ENCODE measurements at places on chromosomes 7 and 10.

DNA sequence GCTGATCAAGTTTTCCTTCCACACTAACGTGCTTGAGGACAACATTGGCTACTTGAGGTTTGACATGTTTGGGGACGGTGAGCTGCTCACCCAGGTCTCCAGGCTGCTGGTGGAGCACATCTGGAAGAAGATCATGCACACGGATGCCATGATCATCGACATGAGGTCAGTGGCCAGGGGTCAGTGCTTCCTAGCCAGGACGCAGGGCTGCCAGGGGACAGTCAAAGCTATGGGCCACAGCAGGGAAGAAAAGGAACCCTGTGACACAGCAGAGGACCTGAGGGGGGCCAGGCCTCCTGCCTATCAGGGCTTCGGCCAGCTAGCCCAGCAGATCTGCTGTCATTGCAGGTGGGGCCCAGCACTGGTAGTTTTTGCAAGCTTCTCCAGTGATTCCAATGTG lies 5.2 kb downstream of the RBP3 start:
- DNase-seq = no peak

GRCh38 chr7:92251181-92251580 lies 5.4 kb downstream of the ANKIB1 start:
- DNase-seq = no peak

- no peak for DNase-seq
Measured at GRCh38 chr10:28284126-28284525, 18.7 kb downstream of the MPP7 start.

DNA sequence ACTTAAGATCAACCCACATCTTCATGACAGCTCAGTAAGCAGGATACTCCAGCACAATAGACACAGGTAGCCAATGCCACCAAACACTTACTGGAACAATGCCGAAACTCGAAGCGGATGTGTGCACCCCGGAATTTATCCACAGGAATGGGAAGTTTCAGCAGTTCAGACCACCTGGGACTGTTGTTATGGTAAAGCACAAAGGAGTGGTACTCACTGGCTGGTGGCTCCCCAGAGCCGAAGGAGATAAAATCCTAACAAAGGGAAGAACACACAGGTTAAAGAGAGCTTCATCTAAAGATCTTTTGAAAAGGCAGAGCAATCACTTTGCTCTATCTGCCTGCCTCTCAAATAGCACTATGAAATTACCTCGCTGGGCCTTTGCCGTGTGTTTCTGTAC lies 305.9 kb downstream of the DOCK4 start:
- no peak for DNase-seq

DNA sequence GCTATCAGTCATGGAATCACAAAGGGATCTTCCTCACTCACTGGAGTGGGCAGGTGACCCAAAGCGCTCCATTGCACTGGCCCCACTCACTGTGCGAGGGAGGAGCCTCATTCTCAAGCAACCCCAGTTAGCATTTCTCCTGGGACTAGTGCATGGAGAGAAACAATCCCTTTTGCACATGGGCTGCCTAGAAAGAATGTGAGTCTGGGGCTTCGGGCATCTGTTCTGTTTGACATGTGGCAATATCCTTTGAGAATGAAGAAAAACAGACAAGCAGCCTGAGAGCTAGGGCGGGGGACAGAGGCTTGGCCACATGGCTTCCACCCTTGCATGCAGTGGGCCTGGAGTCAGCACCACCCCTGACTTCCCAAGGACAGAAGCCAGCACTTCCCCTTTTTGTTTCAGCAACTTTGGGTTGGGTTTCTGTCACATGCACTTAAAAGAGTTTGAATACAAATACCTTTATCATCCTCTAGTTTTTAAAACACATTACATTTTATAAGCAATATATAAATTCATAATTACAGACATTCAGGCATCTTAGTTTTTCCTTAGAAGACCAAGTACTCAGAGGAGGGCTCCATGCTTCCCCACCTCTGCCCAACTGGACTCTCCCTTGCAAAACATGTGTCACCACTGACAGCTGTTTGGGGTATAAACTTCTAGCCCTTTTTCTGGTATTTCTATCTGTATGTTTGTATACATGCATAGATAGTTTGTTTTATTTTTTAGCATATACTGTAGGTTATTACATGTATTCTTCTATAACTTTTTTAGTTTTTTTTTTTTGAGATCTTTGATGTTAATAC lies 73.8 kb downstream of the RBM20 start:
- DNase-seq = no peak

GRCh38 chr10:113240736-113241135 lies 290.7 kb downstream of the TCF7L2 start:
- no peak for DNase-seq

DNA sequence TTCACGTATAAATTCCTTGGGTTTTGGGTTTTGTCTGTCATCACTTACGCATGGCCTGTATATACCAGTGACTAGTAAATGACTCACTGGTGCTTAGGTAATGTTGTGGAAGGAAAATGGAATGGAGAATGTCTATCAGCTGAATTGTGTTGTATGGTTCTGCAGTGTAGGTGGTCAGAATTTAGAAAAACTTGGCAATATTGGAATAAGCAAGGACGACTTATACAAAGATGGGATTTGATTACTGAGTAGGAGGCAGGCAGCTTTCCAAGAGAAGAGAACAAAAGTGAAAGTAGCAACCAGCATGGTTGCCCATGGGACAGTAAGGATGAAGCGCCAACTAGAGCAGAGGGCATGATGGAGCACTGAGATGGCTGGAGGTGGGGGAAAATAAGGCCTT lies 168.6 kb upstream of the CSTF2T start:
- DNase-seq = no peak
